ENCODE measurements at places on chromosomes 16 and 17.

- H3K27ac ChIP-seq, result peak overlapping the region; percentile 51
- H3K4me1 ChIP-seq, result peaks cover 8% of the 10 kb centered on the region
Observed at GRCh38 chr16:88591577-88592021, 21.4 kb downstream of the ZC3H18 start.

GRCh38 chr17:74149597-74150427 lies 53.7 kb upstream of the RPL38 start:
- no peaks in the 10 kb centered on the region for H3K4me1 ChIP-seq
- peaks cover 28% of the 10 kb centered on the region for H3K27me3 ChIP-seq
- H3K36me3 ChIP-seq, result no peaks in the 10 kb centered on the region
- no peak overlapping the region for H3K4me3 ChIP-seq

- H3K4me3 ChIP-seq, result no peak overlapping the region
- no peaks in the 10 kb centered on the region for H3K36me3 ChIP-seq
- H3K4me1 ChIP-seq, result no peaks in the 10 kb centered on the region
Observed at GRCh38 chr16:8453359-8453758, 137.0 kb downstream of the TMEM114 start.

DNA sequence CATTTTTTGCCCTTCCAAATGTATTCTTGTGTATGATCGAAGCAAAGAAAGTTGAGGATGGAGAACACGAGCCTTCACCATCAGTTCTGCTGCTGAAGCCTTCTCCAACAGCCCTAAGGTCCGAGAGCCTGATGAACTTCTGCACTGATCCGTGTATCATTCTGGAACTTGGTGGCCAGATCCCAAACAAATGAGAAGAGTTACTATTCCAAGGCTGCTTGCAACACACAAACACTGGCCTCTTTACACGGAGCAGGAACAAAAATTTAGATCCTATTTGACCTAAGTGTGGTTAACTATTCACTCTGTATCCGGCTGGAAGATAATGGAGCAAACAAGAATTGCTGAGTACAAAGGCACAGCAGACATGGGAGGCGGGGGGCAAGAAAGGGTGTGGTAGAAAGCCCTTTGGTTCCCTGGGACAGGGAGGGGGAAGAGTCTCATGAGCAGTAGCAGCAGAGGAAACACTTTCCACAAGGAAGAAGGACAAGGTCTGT lies 282.9 kb downstream of the SOX9 start:
- H3K36me3 ChIP-seq, result no peaks in the 10 kb centered on the region
- no peak overlapping the region for H3K27ac ChIP-seq
- H3K4me3 ChIP-seq, result no peak overlapping the region
- no peak for DNase-seq
- H3K27me3 ChIP-seq, result no peaks in the 10 kb centered on the region

GRCh38 chr17:57385975-57386374 lies 129.7 kb downstream of the MSI2 start:
- H3K4me3 ChIP-seq, result no peak overlapping the region
- no peak overlapping the region for H3K27ac ChIP-seq
- peaks cover 22% of the 10 kb centered on the region for H3K36me3 ChIP-seq
- no peaks in the 10 kb centered on the region for H3K27me3 ChIP-seq
- DNase-seq, result no peak

GRCh38 chr17:10618202-10618635 lies 38.9 kb downstream of the MYH3 start:
- H3K27ac ChIP-seq, result no peak overlapping the region
- H3K27me3 ChIP-seq, result peaks cover 7% of the 10 kb centered on the region
- H3K36me3 ChIP-seq, result no peaks in the 10 kb centered on the region
- peak; percentile 54 for DNase-seq
- H3K4me1 ChIP-seq, result peaks cover 6% of the 10 kb centered on the region

All from activated B cell treated with CpG ODN at 0.5 μM for 24 hours (primary cell).